Neuronal stem cell (in vitro differentiated cells): ENCODE measurements at places on chromosomes 2 and 18.

- DNase-seq, result no peak
These were observed 177.0 kb downstream of the SEPTIN10 start for GRCh38 chr2:109436610-109437225.

- no peak for DNase-seq
These were observed 123.3 kb downstream of the CTIF start for GRCh38 chr18:48662011-48662661.

DNA sequence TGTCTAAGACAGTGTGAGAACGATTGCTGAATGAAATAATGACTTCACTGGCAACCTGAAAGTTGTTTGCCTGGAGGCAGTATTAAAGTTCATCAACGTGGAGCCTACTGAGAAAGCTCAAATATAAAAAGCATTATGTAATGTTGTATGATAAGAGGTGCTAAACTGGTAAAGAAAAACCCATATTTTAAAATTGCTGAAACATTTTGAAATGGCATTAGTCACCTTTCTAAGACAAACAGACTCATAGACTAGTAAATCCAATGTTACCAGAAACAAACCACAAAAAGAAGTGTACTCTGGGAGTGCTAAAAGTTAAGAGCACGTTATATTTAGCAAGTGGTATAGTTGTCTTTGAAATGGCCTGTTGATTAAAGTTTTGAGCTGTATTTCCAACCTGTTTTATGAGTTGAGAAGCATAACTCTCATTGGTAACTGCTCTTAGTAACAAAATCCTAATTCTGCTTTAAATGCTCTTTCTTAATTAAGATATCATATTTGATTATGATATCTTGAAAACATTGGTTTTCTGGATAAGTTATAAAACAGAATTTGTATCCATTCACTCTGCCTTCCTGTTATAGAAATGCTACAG, 62.7 kb downstream of the CYP1B1 start:
- DNase-seq, result no peak

DNA sequence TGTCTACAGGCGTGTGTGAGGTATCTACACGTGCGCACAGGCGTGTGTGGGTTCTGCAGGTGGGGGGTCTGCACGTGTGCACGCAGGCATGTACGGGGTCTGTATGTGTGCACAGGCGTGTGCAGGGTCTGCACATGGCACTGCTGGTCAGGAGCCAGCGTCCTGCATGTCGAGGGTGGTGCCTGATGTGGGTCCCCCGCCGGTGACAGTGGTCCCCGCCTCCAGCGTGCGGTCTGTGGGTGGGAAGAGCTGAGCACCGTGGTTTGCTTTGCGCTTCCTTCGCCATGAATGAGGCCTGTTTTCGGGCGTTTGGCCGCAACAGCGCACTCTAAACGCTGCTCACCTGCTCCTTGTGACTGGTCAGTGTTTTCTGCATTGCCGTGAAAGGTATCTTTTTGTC, 57.2 kb downstream of the CTDP1 start:
- no peak for DNase-seq

GRCh38 chr2:239532250-239532649, 131.4 kb upstream of the HDAC4 start:
- no peak for DNase-seq

DNA sequence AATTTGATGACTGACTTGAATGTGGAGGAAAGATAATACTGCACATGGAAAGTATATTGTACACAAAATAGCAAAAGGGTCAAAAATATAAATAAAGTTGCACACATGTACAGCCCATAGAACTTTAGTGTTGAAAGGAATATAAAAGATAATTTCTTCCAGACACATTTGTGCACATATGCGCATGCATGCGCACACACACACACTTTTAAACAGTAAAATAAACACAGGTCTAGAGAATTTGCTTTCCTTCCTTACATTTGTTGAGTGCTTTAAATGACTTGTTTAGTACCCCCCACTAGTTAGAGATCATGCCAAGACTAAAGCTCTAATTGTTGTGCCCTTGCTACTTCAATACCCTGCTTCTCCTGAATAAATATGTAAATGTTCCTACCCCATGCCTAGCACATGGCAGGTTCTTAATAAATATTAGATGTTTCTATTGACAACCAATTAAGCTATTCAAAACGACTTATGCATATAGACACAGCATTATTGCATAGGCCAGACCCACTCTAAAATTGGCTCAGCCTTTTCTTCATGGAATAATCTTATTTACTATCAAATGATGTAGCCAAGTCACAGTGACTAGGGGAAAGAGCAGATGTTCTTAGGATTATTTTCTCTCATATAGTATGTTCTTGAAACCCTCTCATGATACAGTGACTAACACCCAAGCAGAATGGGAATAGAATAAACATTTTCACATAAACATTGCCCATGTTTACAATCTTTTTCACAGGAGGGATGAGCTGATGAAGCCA, 165.5 kb upstream of the ACVR2A start:
- DNase-seq, result no peak

DNA sequence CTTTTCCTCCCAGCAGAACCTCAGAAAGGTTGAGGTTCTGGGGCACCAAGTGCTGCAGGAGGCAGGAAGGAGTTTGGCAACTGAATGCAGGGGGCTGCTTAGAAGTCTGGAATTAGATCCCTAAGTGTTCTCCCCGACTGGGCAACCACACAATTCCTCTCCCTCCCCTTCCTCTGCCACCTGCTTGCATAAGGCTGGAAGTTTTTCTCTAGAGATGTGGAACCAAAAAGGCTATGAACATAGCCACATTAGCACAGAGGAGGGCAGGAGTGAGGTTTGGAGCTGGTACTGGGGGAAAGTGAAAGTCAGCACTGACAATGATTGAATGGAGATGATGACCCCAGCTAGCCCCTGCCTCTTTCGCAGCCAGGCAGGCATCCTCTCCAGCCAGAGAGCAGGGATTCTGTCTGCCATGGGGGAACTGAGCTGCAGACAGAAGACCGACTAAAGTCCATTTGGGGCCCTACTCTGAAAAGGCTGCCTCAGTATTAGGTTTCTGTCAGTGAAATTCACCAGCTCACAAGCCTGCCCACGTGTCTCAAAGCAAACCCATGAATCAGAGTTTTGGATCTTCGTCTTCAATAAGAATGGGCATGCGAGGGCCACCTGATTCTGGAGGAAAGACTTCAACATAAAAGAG, 87.9 kb upstream of the ITGA6 start:
- no peak for DNase-seq

GRCh38 chr2:28082131-28082530, 191.6 kb downstream of the BABAM2 start:
- no peak for DNase-seq

GRCh38 chr18:28972333-28972907, 795.5 kb upstream of the CDH2 start:
- no peak for DNase-seq

DNA sequence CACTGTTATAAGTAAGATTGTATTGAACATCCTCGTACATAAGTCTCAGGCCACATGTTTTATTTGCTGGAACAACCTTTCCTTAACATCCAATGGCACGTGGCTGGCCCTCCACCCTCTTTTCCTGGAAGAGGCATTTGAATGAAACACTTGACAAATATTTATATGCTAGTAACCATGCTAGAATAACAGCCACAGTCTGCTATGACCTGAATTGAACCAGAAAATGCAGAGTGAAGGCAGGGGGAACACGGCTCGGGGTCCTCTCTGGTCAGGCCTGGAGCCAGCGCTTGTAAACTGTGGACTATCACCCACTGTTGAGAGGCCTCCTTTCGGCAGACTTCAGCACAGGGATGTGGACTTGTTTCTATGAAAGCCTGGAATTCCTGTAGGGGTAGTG, 198.2 kb upstream of the COPS8 start:
- no peak for DNase-seq

DNA sequence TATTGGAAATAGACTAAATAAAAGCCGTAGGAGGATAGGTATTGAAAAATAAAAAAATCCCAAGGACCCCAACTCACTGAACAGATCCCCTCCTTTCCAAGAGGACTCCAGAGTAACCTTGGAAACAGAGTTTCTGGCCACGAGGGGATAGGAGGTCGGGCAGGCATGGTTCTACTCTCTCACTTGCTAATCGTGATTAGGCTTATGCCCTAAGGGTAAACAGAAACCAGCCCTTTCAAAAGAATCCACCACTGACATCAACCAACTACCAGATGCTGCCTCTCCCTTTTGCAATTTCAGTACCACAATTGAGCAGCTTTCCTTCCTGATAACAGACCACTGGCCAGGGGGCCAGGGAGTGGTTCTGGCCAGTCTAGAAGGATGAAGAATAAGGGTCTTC, 477.8 kb downstream of the EIPR1 start:
- DNase-seq, result no peak

DNA sequence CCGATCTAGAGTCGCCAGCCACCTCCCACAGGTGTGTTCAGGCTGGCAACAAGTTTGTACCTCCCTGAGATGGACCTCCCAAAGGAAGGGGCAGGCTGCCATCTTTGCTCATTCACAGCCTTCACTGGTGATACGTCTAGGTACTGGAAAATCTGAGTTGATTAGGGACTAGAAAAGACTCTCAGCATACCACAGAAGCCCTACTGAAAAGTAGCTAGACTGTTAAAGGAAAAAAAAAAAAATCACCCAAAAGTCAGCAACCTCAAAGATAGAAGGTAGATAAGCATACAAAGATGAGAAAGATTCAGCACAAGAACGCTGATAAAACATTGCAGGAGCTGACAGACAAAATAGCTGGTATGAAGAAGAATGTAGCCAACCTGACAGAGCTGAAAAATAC, 128.6 kb upstream of the WDR75 start:
- no peak for DNase-seq
